Naive thymus-derived CD8-positive, alpha-beta T cell (primary cell): ENCODE measurements at places on chromosomes 3 and 15.

DNA sequence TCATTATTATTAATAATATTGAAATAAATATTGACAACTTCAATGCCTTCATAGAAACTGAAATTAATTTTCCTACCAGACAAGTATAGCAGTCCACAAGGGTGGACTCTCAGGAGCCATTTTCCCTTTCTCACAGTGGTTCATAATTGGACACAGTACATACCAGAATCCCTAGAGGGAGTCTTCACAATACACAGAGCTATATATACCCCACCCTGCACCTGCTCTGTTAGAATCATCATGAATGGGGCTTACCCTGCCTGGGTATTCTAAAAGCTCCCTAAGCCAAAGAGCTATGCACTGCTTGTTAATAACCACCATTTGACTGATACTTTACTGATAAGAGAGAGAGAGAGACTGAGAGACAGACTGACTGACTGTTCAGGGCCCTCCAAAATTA lies 134.9 kb downstream of the FEZF2 start:
- peaks cover 5% of the 10 kb centered on the region for H3K27me3 ChIP-seq
- no peak for DNase-seq
- no peak overlapping the region for H3K4me3 ChIP-seq
- no peaks in the 10 kb centered on the region for H3K4me1 ChIP-seq

DNA sequence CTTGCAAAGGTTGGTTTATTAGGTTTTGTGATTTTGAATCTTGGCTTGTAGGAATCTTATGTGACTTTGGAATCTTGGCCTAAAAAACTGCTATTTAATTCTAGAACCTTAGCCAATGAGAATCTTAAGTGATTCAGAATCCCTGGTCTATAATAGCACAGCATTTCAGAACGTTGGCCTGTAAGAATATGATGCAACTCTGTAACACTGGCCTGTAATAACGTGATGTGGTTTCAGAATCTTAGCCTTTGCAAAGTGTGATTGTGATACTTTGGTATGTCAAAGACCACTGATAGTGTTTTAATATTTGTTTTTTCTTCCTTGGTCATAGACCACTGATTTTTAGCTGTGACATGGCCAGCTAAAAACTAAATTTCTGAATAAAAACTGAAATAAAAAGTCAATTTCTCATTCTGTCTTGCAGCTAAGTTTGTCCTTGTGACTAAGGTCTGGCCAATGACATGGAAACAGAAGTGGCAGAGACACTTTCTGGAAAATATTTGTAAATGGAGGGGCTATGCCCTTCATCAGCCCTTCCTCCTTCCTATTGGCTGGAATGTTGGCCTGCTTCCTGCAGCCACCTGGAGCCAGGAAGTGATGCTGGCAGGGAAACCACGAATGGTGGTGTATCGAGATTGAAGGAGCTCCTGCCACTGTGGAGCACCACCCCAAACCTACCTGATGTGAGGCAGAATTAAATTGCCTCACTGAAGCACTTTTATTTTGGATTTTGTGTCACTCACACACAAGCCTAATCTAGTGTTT lies 42.3 kb upstream of the CORO2B start:
- H3K4me1 ChIP-seq, result no peaks in the 10 kb centered on the region
- DNase-seq, result no peak
- no peak overlapping the region for H3K27ac ChIP-seq
- no peak overlapping the region for H3K4me3 ChIP-seq

DNA sequence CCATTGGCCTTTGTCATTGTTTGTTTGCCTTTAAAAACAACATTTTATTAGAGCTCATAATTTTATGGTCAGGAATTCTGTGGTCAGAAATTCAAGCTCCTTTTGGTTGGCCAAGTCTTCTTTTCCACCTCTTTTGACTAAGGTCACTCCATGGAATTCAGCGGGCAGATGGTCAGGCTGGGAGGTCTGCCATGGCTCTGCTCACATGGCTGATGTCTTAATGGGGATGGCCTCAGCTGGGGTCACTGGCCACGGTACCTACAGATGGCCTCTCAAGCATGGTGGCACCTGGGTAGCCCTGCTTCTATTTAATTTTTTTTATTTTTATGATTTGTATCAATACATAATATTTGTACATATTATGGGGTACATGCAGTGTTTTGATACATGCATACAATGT lies 360.8 kb upstream of the MCTP2 start:
- H3K36me3 ChIP-seq, result no peaks in the 10 kb centered on the region
- H3K4me1 ChIP-seq, result no peaks in the 10 kb centered on the region
- no peaks in the 10 kb centered on the region for H3K27me3 ChIP-seq
- no peak for DNase-seq

DNA sequence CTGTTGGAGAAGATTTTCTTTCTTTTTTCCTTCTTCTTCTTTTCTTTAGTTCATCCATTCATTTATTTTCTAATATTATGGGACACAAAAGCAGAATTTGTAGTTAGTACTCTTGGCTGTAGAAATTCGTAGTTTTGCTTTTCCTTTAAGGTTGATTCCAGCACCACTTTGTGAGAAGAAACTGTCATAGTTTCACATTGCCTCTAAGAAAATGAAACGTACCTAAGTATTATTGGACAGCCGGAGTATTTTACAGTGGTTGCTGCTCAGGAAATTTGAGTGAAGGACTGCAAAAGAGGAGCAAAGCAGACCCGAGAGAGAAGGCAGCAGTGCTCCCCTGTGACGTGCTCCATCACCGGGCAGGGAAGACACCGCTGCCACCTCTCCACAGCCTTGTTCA lies 48.1 kb downstream of the PLCL2 start:
- H3K4me3 ChIP-seq, result peak overlapping the region; percentile 51
- H3K4me1 ChIP-seq, result peaks cover 98% of the 10 kb centered on the region
- peak overlapping the region; percentile 2 for H3K27ac ChIP-seq
- H3K27me3 ChIP-seq, result no peaks in the 10 kb centered on the region

DNA sequence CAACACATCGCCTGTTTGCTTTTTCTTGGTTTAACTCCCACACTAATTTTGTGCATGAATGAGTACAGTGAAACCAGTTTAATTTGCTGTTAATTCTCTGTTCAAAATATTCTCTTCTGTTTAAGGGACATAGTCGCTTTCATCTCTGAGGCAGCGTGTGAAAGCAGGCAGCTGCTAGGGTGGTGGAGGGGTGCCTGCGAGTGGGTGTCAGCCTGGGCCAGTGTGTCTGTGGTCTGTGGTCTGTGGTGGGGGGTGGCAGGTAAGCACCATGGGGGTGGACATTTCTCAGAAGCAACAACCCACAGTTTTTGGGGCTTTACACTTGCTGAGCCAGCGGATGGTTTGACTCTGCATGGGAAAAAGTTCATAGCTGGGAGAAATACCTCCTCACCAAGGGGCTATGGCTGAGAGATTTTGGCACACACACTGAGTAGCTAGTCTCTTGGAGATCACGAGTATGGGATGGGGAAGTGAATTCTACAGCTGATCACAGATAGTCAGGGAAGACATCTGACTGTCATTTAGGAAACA lies 109.2 kb downstream of the EPHB1 start:
- H3K4me3 ChIP-seq, result no peak overlapping the region
- H3K36me3 ChIP-seq, result no peaks in the 10 kb centered on the region
- no peak for DNase-seq
- H3K27ac ChIP-seq, result no peak overlapping the region
- H3K4me1 ChIP-seq, result no peaks in the 10 kb centered on the region

DNA sequence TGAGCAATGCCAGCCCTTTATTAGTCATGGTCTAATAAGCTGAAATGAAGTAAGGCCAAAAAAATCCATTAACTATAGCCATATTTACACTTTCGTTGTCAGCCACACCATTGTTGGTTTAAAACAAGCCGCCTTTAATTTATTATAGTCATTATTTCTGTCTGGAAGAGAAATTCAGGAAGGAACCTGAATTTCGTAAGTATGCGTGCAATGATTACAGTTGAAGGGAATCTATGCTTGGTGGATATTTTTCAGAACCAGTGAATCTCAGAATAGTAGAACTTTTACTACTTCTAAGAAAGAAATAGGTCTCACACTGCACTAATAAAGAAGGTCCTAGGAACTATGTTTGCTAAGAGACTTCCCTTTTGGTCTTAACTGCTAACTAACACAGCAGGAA lies 59.1 kb downstream of the FAM43A start:
- peaks cover 2% of the 10 kb centered on the region for H3K27me3 ChIP-seq
- no peak overlapping the region for H3K27ac ChIP-seq
- H3K4me1 ChIP-seq, result no peaks in the 10 kb centered on the region
- H3K36me3 ChIP-seq, result no peaks in the 10 kb centered on the region

- peaks cover 2% of the 10 kb centered on the region for H3K4me1 ChIP-seq
- no peaks in the 10 kb centered on the region for H3K27me3 ChIP-seq
- DNase-seq, result no peak
- H3K27ac ChIP-seq, result no peak overlapping the region
- H3K4me3 ChIP-seq, result no peak overlapping the region
Measured at GRCh38 chr15:60708684-60709083, 229.7 kb upstream of the ICE2 start.

DNA sequence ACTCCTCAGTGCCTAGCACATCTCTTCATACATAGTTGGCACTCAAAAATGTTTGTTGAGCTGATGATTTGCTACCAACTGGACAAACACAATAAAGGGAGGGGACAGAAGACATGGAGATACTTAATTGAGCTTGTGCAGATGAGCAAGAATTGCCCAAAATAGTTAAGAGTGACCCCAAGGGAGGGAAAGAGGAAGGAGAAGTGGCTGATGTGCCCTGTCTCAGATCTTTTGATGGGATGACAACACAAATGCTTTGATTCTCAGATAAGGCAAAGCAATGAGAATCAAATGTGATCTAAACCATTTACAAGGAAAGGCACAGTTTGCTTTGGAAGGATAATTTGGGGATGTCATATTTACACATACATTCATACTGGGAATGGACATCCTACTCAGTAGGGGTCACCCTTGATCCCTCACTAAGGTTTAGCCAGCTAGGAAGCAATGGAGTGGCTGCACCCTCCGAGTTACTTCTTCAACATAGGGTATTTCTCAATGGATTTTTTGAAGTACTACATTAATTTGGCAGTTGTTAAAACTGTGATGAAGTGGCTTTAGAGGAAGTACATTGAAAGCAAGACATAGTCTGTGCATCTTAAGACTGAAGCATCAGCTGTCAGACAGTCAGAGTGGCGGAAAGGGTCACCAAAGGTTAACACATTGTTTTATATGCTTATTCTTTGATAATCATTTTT lies 21.9 kb upstream of the SSR3 start:
- no peak for DNase-seq
- no peak overlapping the region for H3K4me3 ChIP-seq
- H3K36me3 ChIP-seq, result no peaks in the 10 kb centered on the region
- peaks cover 16% of the 10 kb centered on the region for H3K27me3 ChIP-seq

GRCh38 chr3:179768080-179768479 lies 115.2 kb downstream of the USP13 start:
- H3K36me3 ChIP-seq, result peaks cover 79% of the 10 kb centered on the region
- no peak overlapping the region for H3K4me3 ChIP-seq
- H3K27ac ChIP-seq, result no peak overlapping the region
- no peaks in the 10 kb centered on the region for H3K4me1 ChIP-seq
- H3K27me3 ChIP-seq, result no peaks in the 10 kb centered on the region

DNA sequence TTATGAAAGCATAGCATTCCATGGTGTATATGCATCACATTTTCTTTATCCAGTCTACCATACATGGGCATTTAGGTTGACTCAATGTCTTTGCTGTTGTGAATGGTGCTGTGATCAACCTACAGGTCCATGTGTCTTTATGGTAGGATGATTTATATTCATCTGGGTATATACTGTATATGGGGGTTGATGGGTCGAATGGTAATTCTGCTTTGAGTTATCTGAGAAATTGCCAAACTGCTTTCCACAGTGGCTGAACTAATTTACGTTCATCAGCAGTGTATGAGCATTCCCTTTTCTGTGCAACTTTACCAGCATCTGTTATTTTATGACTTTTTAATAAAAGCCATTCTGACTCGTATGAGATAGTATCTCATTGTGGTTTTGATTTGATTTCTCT lies 662.4 kb upstream of the BCHE start:
- no peaks in the 10 kb centered on the region for H3K36me3 ChIP-seq
- H3K4me3 ChIP-seq, result no peak overlapping the region
- H3K27me3 ChIP-seq, result no peaks in the 10 kb centered on the region
- DNase-seq, result no peak

DNA sequence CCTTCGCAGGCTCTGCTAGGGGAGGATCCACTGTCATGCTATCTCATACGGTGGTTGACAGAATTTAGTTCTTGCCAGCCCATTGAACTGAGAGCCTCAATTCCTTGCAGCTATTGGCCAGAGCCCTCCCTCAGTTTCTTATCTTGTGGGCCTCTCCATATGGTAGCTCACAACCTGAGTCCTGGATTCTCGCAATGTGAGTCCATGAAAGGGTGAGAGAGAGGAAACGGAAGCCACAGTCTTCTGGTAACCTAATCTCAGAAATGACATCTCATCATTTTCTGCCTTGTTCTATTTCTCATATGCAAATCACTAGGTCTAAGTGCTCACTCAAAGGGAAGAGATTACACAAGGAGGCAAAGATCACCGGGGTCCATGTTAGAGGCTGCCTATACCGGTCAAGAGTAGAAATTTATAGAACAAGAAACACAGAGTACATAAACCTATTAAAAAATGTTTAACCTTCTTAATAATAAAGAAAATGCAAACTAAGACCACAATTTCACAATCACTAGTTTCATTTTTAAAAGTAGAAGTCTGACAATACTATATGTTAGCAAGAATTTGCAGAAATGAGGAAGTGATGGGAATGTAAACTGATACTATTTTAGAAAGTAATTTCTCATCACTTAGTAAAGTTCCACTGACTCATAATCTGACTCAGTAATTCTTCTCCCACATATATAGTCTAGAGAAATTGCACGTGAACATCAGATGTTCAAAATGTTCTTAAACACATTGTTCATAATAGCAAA lies 378.4 kb upstream of the AGTR1 start:
- H3K27me3 ChIP-seq, result no peaks in the 10 kb centered on the region
- H3K4me3 ChIP-seq, result no peak overlapping the region
- DNase-seq, result no peak
- H3K27ac ChIP-seq, result no peak overlapping the region

DNA sequence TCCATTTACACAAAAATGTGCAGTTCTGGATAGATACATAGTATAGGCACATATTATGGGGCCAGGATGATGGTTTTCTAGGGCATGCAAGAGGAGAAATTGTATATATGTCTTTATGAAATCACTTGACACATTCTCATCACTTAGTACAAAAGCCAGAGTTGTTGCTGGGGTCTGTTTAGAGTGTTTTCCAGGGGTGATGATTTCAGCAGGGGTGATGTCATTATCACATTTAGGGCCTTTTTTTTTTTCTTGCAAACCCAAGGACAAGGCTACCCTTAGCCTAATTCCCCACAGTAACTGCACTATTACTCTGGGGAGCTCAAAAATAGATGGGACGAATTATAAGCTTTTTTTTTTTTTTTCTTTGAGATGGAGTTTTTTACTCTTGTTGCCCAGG lies 3.6 kb downstream of the ZNF589 start:
- H3K4me1 ChIP-seq, result peaks cover 2% of the 10 kb centered on the region
- no peak overlapping the region for H3K4me3 ChIP-seq
- H3K36me3 ChIP-seq, result no peaks in the 10 kb centered on the region
- H3K27ac ChIP-seq, result no peak overlapping the region

DNA sequence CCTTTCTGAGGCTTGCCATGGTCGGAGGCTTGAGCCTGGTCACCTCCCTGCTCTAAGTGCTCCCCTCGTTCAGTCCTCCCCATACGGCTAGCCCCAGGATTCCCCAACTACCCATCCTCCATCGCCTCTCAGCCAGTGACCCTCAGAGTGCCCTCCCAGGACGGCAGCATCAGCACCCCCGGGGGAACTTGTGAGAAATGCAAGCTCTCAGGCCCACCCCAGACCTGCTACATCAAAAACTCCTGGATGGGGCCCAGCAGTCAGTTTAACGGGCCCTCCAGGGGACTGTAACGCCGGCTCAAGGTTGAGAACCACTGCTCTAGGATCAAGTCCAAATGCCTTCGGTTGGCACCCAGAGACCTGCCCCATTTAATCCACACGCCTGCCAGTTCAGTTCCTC lies 6.9 kb downstream of the ADAMTS17 start:
- no peak overlapping the region for H3K27ac ChIP-seq
- H3K27me3 ChIP-seq, result peaks cover 6% of the 10 kb centered on the region
- peak overlapping the region; percentile 65 for H3K4me3 ChIP-seq
- H3K36me3 ChIP-seq, result peaks cover 2% of the 10 kb centered on the region
